ENCODE measurements at places on chromosomes 12 and 14. TPM values are rescaled to one million over a fixed set of nuclear protein-coding genes. Genes with fewer than 3 reads are reported as not detected.

The PLEKHG7 gene
- not detected for total RNA-seq

- no peak overlapping the region for H3K4me3 ChIP-seq
- no peak for DNase-seq
- peaks cover 10% of the 10 kb centered on the region for H3K27me3 ChIP-seq
- no peak overlapping the region for H3K27ac ChIP-seq
Measured at GRCh38 chr14:100882026-100882967, 21.2 kb downstream of the RTL1 start.

GRCh38 chr12:107493135-107493494 is 192.5 kb upstream of the PWP1 start:
- no peak for DNase-seq
- no peak overlapping the region for H3K4me3 ChIP-seq
- peaks cover 17% of the 10 kb centered on the region for H3K4me1 ChIP-seq
- no peaks in the 10 kb centered on the region for H3K27me3 ChIP-seq
- H3K36me3 ChIP-seq, result no peaks in the 10 kb centered on the region

DNA sequence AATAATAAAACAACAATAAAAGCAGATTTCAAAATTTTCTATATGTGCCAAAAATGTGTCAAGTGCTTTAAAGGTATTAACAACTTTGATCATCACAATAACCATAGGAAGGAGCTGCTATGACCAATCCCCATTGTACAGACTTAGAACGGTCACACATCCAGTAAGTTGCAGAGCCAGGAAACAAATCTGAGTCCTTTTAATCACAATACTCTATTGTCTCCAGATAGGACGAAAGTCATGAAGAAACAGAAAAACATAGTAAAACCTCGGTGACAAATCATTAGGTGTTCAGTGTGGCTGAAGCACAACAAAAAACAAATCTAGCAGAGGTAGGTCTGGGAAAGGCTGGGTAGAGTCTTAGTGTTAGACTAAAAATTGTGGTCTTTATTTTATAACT is 178.8 kb downstream of the GRIP1 start:
- H3K36me3 ChIP-seq, result no peaks in the 10 kb centered on the region
- no peak overlapping the region for H3K4me3 ChIP-seq
- peaks cover 19% of the 10 kb centered on the region for H3K27me3 ChIP-seq
- DNase-seq, result no peak
- H3K27ac ChIP-seq, result no peak overlapping the region
